Calu3 (cell line): ENCODE measurements at places on chromosomes 11 and 22. TPM values are rescaled to one million over a fixed set of nuclear protein-coding genes. Genes with fewer than 3 reads are reported as not detected.

OR56A1 gene
- not detected in 2 replicates for total RNA-seq

MSANTD4 gene
- total RNA-seq, result 14.1 and 15.5 TPM in 2 replicates

GVQW3 gene
- 6.7 and 7.2 TPM in 2 replicates for total RNA-seq

IGLL1 gene
- total RNA-seq, result not detected in 2 replicates

SYT8 gene
- 5.8 and 7.1 TPM in 2 replicates for total RNA-seq

C22orf31 gene
- not detected in 2 replicates for total RNA-seq

CADM1 gene
- 0.32 and 0.68 TPM in 2 replicates for total RNA-seq

TSPO gene
- total RNA-seq, result 185 and 195 TPM in 2 replicates

NAV2 gene
- 17.3 and 21.4 TPM in 2 replicates for total RNA-seq

FOLR3 gene
- not detected in 2 replicates for total RNA-seq

FOLR2 gene
- not detected in 2 replicates for total RNA-seq

OR8D1 gene
- not detected in 2 replicates for total RNA-seq

YAP1 gene
- 57.5 and 64.7 TPM in 2 replicates for total RNA-seq
